ENCODE measurements at places on chromosomes 16 and 17.

DNA sequence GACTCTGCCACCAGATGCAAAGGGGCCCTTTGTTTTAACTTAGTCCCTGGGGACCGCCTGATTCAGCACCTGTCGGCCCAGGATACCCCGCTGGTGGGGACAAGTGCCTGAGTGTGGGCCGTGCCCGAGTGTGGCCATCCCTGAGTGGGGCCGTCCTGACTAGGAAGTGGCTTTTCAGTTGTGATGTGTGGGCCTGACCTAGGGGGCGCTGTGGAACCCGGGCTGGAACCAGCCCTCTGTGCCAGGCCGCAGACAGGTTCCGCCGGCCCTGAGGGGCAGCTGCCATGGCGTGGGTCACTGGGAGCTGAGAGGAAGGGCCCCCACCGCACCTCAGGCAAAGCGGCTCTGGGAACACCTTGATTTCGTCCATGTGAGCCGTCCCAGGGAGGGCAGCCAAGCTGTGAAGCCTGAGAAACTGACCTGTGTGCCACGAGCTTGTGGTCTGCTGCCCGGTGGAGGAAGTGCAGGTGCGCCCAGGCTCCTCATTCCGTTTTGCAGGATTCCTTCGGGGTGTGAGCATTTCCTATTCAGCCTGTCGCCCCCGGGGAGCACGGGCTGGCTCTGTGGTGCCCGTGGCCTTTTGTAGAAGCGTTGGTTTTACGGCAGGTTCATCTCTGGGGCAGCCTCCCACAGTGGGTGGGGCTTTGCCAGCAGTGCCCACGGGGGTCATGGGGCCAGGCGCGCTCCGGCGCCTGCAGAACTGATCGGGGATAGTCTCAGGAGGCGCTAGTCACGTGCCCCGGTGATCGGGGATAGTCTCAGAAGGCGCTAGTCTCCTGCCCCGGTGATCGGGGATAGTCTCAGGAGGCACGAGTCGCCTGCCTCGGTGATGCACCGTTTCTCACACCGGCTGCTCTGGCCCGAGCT is 5.3 kb downstream of the RPL13 start:
- no peak for DNase-seq

- no peak for DNase-seq
Observed at GRCh38 chr16:67277294-67277998, 1.9 kb upstream of the PLEKHG4 start.

DNA sequence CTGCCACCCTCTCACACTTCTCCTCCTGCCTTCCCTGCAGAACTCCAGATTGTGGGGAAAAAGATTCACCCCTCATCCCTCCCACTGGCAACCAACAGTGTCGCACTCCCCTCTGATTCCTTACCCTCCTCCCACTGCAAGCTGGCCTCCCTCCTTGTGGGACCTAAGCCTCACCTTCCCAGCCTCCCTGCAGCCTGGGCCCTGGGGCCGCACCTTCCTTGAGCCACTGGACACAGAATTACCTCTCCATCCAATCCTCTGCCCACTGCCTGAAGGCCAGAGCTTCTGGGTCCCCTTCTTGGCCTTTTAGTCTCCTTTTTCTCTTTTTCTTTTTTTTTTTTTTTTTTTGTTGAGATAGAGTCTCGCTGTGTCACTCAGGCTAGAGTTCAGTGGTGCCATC is 33.9 kb downstream of the NGFR start:
- DNase-seq, result no peak

- no peak for DNase-seq
Observed at GRCh38 chr16:81415751-81416150, 28.9 kb upstream of the CMIP start.

DNA sequence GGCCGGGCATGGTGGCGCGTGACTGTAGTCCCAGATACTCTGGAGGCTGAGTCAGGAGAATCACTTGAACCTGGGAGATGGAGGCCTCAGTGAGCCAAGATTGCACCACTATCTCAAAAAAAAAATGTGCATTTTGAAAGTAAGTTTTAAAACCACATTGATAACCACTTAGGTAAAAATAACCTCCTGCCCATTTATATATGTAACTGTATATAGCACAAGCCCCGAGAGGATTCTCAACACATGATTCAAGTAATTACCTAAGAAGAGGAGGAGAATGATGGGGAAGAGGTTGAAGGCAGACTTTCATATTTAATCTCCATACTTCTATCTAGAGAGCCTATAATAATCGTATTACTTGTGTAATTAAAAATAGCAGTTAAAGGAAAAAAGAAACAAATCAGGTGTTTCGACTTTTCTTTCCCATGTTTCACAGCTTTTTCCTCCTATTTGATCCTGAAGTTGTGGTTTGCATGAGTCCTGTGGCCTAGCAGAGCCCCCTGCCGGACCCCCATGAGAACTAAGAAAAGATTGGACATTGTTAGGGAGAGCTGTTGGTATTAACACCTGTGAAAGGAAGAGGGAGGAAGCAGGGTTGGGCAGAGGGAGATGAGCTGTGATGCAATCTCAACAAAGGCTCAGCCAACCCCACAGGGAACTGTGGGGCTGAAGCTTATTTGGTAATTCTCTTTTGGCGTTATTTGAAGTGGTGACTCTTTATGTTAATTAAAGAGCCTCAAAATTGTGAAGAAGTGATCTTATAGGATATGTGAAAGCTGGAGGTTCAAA is 22.1 kb downstream of the PMFBP1 start:
- DNase-seq, result no peak

DNA sequence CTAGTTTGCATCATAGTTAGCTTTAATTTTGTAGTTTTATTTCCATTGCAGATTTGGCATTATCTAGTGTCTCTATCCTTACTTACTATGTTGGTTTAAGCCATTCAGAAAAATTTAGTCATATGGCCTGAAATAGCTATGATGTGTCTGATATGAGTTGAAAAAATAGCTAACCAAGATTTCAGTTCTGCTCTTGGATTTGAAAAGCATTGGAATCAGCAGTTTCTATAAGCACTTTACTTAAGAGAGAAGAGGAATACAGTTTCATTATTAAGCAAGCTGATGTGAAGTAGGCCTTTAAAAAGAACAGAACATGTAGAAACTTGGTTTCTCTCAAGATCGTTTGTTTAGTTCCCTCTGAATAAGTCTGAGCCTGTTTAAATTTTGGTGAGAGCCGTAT is 25.9 kb downstream of the LPCAT2 start:
- no peak for DNase-seq

GRCh38 chr17:27996202-27997043 is 46.1 kb upstream of the NLK start:
- DNase-seq, result no peak

GRCh38 chr16:54237-54581 is 581 bp downstream of the SNRNP25 start:
- no peak for DNase-seq

DNA sequence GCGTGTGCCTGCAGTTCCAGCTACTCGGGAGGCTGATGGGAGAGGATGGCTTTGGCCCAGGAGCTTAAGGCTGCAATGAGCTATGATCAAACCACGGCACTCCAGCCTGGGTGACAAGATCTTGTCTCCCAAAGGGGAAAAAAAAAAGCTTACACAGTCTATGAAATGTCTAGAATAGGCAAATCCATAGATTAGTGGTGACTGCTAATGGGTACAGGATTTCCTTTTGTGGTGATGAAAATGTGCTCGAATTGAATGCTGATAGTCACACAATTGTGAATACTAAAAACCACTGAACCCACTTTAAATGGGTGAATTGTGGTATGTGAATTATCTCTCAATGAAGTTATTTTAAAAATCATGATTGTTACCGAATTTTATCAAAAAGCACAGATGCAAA is 14.9 kb downstream of the USP7 start:
- DNase-seq, result no peak

DNA sequence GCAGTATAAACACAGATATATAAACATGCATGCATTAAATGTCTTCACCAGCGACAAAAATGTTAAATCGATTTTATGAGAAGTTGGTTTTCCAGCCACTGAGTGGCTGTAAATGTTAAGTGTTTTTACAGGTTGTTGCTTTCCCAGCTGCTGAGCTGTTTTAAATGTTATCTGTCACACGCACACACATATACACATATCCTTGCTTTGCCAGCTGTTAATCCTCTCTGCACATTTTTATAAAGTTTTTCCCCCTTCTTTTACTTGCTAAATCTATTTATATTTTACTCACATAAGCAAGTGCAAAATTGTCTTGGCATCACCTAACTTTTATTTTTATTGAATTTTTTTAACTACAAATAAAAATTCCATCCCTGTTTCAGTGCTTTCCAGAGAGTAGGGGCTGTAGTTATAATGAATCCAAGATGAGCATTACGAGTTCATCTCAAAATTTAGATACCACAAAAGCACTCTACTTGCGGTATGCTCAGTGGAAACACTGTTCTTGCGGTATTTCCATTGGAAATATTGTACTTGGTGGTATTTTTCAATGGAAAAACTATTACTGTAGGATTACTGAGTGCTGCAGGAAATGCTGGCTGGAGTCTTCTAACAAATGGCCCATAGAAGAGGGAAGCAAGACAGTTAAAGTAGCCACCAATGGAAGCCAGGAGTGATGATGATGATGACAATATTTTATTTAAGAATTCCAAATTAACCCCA is 124.9 kb upstream of the KCNJ16 start:
- DNase-seq, result no peak

DNA sequence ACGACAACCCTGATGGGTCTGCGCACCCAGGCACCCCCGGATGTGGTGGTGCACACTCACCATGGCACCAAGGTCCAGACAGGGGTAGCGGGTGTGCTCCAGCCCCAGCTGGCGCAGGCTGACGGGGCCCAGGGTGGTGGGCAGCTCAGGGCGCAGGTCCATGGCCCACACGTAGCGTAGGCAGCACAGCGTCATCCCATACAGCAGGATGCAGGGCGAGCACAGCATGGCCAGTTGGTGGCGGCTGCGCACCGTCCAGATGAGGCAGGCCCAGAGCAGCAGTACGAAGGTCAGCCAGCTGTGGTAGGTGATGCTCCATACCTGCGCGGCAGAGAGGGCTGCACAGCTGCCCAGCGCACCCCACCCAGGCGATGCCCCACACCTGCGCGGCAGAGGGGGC is 29.8 kb downstream of the CTU2 start:
- no peak for DNase-seq

- no peak for DNase-seq
Observed at GRCh38 chr16:31874366-31875111, 932 bp downstream of the ZNF267 start.

DNA sequence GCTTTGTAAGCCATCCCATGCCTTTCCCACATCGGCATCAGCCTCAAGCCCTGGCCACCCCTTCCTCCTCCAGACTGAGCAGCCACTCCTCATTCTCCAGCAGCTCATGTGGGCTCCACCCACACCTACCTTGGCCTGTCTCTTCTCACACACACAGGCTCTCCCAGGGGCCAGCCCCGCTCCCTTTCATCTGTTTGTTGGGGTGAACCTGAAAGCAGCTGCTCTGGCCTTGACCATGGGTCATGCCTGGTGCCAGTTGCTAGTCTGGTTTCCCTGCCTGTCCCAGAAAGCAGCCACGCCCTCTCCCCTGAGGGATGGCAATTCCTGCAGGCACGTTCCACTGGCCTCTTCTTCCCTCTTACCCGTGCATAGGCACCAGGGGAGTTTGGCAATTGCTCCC is 11.4 kb upstream of the TMEM238L start:
- no peak for DNase-seq

- no peak for DNase-seq
Observed at GRCh38 chr16:19831678-19832077, 53.0 kb downstream of the GPRC5B start.

- no peak for DNase-seq
Observed at GRCh38 chr17:77027271-77027889, 113.4 kb upstream of the SEC14L1 start.

GRCh38 chr17:64217249-64217691 is 45.8 kb downstream of the TEX2 start:
- DNase-seq, result no peak

- no peak for DNase-seq
Observed at GRCh38 chr16:55499951-55500529, 8.8 kb upstream of the LPCAT2 start.

DNA sequence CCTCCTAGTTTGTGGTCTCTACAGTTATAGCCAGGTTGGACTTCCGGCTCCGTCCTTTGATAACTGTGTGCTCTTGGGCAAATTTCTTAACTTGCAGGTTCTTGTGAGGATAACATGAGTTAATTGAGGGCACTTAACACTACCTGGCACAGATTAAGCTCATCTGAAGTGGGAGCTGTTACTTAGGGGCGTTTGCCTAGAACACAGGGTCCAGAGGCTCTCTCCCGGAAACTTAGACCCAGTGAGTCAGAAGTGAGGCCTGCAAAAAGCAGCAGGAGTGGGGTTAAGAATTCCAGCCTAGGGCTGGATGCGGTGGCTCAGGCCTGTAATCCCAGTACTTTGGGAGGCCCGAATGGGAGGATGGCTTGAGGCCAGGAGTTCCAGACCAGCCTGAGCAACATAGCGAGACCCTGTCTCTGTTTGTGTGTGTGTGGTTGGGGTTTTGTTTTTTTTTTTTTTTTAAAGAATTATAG is 1.4 kb downstream of the MVP start:
- no peak for DNase-seq

DNA sequence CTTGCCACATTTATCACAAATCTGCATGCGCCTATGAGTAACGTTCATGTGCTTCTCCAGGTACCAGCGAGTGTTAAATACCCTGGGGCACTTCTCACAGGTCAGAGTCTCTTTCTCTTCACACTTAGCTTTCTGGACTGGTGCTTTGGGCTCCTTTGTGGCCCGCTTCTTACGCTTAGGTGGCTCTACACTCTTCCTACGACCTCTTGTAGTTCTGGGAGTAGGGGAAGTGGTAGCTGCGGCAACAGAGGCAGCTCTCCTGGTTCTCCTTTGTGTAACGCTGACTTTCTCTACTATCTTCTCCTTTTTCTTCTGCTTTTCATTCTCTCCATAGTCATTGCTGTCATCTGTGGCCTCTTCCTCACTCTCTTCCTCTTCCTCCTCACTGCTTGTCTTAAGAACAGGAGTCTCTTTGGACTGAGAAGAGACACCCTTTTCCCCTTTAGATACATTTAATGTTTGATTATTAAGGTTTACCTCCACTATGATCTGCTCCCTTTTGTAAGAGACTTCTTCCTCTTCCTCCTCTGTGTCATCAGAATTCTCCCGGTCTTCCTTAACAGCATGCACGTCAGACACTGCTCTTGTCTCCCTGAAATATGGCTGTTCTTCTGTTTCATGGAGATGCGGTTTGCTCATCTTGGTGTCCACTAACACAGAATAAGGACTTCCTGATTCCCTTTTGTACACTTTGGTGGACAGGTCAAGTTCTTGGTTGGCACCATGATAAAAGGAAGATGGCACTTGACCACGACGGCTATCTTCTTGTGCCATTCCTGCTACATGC is 45.0 kb downstream of the ZNF652 start:
- DNase-seq, result no peak

Measured in activated T-helper 1 cell treated with anti-CD3 and anti-CD28 coated beads, Interleukin-2, amount 50 U/mL, for 16 hours (primary cell).